Vagina (tissue), 2 donors: ENCODE measurements at places on chromosomes 13 and 19.

DNA sequence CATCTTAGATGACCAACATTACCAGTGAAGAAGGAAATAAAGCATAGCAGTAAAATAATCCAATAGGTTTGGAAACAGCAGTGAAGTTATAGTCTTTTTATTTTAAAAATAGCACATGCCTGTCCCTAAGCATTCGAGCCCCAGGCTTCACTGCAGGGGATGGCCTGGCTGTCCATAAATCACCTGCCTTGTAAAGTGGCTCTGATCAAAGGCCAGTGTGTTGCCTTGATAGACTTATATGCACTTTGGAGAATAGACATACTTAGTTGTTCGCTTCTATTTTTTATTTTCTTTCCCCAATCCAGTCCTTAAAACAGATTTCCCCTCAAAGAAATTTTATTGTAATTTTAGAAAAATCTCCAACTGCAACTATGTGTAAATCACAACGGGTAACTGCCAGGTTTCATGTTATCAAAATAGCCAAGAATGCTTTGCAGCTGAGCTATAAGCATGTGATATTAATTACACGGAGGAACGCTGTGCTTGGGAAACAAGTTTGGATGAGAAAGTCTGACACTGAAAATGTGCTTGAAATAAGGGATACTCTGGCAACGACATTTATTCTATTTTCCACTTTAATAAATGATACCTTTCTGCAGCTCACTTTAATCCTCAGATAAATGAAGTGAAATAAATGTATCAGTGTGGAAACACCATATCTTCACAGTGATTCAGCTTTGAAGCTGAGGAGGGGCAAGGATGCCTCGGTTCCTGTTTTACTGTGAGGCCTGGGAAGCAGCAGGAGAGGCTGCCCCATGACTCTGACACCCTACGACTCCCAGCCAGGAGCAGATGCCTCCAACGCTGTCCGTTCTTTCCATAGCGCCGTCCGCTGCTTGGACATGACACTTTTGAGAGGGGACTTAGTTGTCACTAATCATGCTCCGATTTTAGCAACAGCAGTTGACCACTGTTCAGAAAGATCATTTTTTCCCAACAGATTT lies 5.5 kb upstream of the METTL21C start:
- no peak for DNase-seq

GRCh38 chr13:95121516-95121915 lies 179.7 kb downstream of the ABCC4 start:
- no peak for DNase-seq

DNA sequence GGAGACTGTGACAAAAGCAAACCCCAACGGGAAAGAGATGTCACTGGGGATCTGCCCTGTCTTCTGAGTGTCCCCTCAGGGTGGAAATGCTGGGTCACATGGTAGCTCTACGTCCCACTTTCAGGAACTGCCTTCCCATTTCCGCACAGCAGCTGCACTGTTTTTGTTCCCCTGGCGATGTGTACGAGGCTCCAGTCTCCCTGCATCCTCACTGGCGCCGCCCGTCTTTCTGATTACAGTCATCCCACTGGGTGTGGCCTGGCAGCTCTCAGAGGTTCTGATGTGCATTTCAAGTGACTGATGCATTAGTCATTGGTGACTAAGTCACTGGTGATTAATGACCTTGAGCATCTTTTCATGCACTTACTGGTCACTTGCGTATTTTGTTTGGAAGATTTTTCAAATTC lies 21.2 kb downstream of the PCID2 start:
- no peak for DNase-seq

- no peak for DNase-seq
These were observed 49.6 kb downstream of the RYR1 start for GRCh38 chr19:38483016-38483630.

DNA sequence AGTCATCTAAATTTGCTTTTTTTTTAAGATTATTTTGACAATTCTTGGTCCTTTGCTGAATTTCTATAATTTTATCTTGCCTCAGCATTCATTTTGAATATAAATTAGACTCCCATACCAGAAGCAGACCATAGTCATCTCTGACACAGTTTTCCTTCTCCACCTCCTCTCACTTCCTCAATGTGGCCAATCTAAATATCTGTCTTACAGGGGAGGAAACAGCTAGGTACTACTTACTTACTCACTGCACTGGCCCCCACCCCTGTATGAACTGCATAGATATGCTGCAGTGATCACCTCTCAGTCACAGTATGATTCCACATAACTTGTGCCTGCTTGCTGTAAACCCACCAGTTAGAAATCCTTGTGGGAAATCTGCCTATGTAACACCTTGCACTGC lies 665.6 kb downstream of the FGF9 start:
- DNase-seq, result no peak

DNA sequence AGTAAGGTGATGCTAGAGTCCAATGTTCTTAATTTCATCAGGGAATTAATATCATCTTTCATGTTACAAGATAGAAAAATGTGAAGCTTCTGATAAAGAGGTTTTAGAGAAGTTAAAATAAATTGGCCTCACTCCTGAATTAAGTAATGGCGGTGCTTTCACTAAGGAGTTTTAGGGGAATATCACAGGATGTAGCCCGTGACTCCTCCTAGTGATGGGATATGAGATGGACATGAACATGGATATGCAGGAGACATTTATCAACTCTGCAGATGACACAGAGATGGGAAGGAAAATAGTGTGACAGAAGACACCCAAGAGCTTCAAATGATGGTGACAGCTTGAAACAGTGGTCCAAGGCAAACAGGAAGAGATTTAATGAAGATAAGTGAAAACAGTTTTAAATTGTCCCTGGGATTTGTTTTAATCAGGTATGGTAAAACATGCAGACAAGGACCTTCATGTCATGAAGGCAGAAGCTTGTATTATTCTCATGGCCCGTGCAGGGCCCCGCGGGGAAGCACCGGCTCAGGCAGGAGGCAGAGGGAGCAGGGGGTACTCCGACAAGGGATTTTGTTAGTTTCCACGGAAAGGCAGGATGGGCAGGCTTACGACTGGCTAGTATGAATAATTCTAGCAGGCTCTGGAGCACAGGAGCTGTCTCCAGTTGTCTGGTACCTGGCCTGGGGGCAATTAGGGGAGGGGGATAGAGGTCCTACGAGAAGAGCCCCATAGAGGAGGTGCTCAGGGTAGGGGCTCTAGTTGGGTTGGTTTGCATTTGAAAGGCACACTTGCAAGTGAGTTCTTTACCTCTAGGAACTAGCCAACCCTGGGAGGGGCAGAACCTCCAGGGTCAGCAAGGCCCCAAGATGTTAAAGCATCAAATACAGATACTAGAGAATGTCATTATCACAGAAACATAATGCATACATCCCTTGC lies 38.7 kb upstream of the FARP1 start:
- no peak for DNase-seq

- DNase-seq, result no peak
These were observed 12.5 kb downstream of the NLRP8 start for GRCh38 chr19:55959996-55960675.

DNA sequence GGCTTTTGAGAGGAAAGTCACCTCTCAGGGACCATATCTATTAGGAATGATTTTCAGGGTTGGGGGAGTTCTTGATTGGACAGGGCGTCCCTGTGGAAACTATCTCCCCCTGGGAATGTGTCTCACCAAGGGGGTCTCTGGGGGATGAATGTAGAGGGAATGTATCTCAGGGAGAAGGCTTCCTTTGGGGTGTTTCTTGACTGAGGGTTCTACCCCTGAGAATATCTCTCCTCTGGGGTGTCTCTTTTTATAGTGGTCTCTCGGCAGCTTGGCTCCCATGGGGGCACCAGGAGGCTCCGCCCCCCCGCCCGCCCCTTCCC lies 1.0 kb downstream of the RTBDN start:
- no peak for DNase-seq

GRCh38 chr19:18100710-18101109 lies 3.1 kb downstream of the MAST3 start:
- DNase-seq, result no peak

GRCh38 chr19:19385896-19386869 lies 19.3 kb upstream of the GATAD2A start:
- no peak for DNase-seq

DNA sequence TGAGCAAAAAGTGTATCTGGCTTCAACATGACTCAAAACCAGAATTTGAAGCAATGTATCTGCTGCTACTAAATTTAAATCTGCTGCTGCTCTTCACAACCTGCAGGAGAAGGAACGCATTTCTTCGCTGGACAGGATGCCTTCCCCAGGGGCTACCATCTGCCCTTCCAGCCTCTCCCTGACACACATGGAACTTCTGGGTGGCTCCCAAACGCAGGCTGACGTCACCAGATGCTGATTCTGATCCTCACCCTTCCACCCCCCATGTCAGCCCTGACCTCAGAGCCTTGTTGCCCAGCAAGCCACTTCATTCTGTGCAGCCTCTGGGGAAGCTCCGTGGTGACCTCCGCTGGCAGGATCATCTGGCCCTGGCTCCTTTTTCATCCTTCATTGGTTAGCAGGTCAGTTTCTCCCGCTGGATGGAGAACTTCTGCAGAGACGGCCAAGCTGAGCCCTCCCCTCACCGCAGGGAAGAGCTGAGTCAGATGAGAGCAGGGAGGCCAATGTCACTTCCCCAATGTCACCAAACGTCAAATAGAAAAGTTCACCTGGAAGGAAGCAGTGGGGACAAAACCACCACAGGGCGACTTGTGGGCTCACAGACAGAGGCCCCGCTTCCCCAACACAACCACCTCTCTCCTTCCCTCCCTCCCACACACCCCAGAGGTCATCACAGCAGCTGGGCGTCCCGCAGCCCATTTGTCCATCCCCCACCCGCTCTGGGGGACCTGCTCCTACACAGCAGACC lies 14.0 kb upstream of the RAB20 start:
- DNase-seq, result no peak

DNA sequence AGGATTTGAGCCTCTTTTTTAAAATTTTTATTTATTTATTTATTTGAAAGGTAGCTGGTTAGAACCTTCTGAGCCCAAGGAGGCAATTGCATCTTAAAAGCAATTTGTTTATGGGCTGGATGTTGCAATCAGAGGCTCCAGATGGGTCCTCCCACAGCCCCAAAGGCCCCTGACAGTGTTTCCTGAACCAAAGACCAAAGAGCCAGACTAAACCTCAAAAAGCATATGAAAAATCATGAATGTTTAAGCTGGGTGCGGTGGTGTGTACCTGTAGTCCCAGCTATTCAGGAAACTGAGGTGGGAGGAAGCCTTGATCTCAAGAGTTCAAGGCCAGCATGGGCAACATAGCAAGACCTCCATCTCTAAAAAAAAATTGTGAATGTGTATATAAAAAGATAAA lies 67.8 kb upstream of the RGCC start:
- DNase-seq, result no peak

GRCh38 chr19:3862826-3863500 lies 5.9 kb downstream of the ZFR2 start:
- no peak for DNase-seq

GRCh38 chr13:46775385-46776107 lies 21.4 kb downstream of the ESD start:
- no peak for DNase-seq

DNA sequence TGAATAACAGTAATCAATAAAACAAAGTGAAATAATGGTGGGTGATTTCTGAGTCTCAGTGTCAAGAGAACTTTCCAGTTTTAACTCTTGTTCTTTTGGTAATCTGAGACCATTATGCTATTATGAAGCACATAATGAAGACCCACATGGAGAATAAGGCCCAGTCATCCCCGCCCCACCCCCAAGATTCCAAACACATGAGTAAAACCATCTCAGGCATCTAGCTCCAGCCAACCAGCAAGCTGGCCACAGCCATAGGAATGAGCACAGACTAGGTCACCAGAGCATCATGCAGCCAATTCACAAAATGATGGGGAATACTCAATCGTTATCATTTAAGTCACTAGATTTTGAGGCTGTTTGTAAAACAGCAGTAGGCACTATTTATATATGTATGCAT lies 1769.0 kb upstream of the PCDH20 start:
- no peak for DNase-seq

DNA sequence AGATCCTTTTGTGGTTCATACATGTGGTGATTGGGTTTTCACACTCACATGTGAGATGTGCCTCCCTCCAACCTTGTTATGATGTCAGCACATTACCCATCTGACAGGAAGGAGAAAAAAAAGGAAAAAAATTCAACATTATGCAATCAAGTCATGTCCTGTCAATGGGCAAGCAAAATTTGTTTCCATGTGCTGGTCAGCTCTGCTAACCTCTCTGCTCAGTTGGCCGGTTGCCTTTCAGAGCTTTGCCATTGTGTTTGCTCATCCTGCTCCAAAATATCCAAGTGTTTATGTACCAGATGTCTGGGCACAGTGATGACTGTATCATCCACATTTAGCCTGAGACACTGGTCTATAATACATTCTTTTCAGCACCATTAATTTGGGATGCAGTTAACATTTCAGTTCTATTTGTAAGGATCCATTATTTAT lies 27.0 kb upstream of the METTL21C start:
- DNase-seq, result no peak

DNA sequence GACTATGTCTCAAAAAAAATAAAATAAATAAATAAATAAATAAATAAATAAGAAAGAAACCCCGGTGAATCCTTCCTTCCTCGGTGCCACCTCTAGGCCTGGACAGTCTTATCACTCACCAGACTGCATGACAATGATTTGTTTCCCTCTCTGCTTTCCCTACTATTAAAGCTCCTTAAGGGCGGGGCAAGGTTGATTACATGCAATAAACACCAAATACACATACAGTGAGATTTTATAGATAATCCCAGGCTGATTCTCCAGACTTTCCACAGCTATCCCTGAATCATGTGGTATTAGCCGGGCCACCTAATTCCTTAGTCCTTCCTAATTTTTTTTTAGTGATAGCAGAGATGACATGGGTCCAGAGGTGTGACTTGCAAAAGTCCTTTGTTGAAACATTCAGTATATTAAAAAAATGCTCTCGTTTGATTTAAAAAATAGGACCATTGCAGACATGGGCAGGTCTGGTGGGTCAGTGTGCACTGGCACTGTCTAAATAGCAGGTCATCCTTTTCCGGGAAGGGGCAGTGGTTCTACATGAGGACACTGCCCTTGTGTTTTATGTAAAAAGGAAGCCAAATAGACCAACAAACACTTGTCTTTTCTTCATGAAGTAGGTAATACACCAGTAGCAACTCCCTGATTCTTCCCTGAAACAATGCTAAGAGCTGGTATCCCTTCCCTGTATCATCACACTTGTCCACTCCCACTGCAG lies 14.5 kb downstream of the EBPL start:
- DNase-seq, result no peak

GRCh38 chr13:67267136-67267535 lies 37.0 kb upstream of the PCDH9 start:
- DNase-seq, result no peak

DNA sequence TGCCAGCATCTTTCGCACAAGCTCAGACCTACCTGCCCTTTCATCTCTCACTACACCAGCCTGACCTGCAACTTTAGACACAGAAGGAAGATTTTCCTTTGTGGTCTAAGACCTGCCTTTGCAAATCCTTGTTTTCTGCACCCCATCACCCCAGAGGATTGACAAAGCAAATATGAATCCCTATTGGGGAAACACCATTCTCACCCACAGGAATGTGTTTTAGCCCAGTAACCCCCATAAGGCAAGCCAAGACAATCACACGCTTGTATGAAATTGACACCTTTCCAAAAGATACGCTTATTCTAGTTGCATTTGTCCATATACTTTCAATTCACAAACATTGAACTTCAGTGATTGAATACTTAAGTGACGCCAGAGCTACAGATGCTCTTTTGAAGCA lies 55.7 kb downstream of the SPATA13 start:
- DNase-seq, result no peak
